ENCODE measurements at places on chromosomes 6 and 20.

DNA sequence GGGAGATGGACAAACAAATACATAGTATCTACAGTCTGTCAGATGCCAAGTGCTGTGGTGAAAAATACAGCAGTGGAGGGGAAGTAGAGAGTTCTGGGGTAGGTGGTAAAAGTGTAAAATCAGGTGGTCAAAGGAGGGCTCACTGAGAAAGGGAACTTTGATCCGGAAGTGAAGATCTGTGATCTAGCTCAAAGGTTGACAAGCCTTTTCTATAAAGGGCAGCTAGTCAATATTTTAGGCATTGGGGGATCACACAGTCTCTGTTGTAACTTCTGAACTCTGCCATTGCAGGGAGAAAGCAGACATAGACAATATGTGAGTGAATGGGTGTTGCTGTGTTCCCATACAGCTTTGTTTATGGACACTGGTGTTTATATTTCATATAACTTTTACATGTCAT is 38.6 kb downstream of the SH3BGRL2 start:
- DNase-seq: no peak

DNA sequence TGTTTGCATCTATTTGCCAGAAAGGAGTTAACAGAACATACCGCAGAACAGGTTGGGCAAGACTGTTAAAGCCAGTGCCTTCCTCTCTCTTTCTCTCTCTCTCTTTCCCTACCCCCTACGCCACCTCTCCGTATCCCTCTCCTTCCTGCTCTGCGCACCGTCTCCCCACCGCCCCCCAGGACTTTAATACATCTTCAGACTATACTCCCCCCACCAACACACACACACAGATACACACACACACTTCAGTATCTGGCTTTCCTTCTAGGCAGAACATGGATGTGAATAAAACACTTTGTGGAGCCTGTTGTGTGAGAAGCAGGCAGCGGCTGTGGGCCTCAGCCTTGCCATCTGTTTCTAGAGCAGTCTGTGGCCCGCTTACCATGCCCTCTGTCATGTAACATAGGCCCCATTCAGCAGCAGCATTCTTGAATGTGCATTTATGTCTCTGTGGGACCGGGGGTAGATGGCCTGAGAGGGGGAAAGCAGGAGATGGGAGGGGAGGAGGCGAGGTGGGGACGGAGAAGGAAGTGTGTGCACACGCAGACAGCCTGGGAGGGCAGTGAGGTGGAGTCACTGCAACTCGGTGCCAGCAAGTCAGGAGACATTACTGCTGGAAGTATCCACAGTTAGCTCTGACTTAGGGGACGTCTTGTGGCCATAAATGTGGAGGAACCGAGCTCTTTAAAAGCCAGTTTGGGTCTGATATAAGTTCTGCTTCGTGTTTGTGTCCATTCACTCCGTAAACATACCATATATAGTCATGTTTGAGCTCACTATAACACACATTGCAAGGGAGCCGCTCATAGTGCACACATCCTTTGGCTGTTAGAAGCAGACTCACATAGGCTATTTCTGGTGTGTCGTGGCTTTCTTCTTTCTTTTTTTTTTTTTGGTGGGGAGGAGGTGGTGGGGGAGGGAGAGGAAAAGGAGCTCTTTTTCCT is 38.4 kb downstream of the RREB1 start:
- no peak for DNase-seq

DNA sequence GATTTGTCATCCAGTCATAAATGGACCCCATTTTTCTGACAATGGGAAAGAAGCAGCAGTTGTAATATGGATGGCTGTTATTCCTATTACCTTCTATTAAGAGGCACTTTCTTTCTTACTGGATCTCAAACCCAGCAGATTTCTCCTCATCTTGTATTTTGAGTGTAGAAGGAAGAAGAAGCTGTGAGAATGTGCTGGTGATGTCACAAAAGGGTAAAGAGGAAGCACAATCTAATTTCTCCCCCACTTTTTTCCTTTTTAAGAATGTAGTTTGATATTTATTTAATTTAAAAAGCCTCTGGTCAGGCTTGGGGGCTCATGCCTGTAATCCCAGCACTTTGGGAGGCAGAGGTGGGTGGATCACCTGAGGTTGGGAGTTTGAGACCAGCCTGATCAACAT is 100.0 kb upstream of the JARID2 start:
- no peak for DNase-seq

DNA sequence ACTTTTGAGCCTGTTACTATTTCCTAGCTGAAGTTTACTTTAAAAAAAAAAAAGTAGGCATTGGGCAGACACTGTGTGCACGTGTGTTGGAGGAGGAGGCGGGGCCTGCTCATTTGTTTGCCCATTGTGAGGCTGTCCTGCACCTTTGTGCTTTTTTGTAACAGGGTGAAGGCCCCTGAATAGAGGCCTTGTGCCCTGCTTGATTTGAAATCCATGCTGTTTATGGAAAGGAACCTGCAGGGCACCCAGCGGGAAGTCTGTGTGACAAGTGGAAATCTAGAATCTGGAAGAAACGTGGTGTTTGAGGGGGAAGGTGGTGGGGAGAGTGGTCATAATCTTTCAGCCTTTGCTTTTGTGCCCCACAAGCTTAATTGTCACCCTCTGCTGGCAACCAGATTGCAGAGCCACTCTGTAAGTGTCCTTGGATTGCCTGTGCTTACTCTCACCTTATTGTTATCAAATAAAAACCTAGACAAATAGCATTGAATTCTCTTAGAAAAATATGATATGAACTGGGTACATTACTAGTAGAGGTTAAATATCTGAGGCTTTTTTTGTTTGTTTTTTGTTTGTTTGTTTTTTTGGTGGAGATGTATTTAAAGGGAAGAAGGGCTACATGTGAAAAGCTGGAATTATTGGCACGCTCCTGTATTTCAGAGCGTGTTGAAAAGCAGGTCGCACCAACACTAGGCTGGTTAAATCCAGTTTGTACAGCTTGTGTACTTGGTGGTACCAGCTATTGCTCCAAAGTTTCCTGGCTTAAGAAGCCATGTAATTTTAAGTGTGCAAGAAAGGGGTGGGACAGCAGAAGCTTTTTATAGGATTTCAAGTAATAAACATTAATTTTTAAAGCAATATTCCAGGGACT is 156.3 kb downstream of the ARID1B start:
- no peak for DNase-seq

DNA sequence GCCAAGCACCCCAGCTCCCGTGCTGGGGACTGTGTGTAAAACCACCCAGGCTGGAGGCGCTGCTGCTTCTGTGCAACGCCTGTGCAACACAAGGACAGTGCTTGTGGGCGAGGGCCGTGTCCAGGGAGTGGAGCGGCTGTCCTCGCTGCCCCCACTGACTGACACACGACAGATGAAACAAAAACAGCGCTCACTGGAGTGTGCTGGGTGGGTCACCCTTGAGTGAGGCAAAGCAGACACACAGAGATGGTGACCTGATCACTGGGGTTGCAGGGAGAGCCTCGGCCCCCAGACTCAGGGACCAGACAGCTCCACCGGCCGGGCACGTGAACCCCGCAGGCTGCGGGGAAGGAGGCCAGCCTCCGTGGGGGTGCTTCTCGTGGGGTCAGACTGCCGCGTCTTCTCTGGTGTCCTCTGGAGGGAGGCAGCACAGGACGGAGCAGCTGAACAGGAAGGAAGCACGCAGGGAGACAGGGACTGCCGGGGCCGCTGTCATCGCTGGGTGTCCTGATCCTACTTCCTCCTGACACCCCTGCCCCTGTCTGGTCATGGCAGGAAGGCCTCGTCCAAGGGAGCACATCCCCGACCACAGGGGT is 75.9 kb upstream of the CST7 start:
- DNase-seq: no peak

DNA sequence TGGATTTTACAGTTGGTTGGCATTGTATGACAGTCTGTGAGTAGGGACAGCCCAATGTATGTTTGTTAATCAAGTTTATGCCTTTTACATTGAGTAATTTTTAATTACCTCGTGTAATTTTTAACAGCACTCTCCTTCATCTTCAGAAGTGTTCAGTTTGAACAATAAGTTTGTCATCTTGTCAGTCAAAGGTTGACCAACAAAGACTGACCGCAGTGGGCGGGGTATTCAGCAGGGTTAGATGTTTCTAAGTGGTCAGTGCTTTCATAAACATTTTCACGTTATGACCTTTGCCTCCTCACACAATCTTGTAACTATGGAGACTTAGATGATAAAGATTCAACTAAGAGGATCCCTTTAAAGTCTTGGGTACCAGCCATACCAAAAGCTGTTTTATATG is 40.8 kb downstream of the GFRA4 start:
- no peak for DNase-seq

GRCh38 chr6:3418496-3419060 is 38.3 kb downstream of the SLC22A23 start:
- no peak for DNase-seq

GRCh38 chr6:17115251-17116116 is 13.6 kb downstream of the STMND1 start:
- DNase-seq: no peak

GRCh38 chr6:119283979-119284545 is 65.5 kb downstream of the MAN1A1 start:
- DNase-seq: no peak

DNA sequence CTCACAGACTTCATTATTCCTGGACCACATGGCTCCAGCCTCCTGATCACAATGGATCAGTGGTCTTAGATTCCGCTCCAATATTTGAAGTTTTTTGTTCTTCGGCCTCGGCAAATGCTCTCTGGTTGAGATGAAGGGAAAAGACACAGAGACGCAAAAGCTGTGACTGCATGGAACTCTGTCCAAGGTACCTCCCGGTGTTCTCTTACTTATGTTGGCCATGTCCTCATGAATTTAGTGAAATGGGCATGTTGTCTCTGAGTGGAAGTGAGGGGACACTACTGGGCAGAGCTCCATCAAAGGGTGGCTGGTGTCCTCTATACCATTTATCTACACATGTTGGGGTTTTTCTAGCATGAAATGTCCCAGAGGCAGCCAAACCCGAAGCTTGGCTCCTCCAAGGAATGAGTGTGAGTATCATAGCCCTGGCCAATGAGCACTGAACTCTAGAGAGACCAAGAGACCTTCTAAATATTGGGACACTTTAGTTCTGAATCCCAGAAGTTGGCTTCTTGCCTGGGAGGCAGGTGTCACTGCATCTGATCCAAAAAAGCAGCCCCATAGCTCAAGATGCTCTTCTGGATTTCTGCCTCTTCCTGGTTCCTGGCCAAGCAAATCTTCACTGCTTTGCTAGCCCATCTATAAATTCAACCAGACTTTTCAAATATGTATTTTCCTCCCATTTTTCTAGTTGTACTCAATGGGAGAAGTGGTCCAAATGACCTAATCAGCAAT is 34.1 kb downstream of the HLA-G start:
- DNase-seq: no peak

All from stimulated activated CD8-positive, alpha-beta memory T cell treated with anti-CD3 and anti-CD28 coated beads, Interleukin-15, amount 100 ng/mL, for 4 hours (primary cell).